Colonic mucosa (tissue), 4 donors: ENCODE measurements at places on chromosomes 6 and 20.
A peak's percentile ranks its signal among the peaks of the same experiment; 100 is the strongest.

DNA sequence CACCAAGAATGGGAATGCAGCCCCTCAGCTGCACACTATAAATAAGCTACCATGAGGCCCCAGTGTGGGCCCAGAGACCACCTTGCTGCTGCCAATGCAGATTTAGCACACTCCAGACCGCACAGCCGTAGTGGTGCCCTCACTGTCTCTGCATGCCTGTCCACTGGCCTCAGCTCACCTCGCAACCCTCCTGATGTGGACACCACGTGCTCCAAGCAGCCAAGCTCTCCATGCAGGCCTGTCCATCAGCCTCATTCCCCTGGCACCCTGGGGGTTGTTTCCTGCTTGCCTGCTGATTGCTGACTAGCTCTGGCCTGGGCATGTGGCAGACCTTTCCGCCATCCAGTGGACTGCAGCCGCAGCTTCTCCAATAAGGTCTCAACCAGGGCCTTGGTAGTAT lies 36.2 kb downstream of the ZBTB9 start:
- DNase-seq: no peak

- DNase-seq: no peak
Measured at GRCh38 chr20:40966103-40966502, 62.5 kb upstream of the TOP1 start.

- DNase-seq: peak; percentile 45
Measured at GRCh38 chr6:104682722-104683643, 176.7 kb downstream of the HACE1 start.

DNA sequence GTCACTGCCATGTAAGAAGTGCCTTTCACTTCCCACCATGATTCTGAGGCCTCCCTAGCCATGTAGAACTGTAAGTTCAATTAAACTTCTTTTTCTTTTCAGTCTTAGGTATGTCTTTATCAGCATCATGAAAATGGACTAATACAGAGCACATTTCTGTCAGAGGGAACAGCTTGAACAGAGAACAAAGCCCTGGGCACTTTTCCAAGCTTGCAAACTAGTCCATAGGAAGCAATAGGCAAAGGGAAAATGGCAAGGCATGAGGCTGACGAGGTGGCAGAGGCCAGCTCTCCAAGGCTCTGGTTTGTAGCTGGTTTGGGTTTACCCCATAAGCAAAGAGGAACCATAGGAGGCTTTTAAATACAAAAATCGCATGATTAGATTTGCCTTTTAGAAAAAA lies 185.1 kb upstream of the HDDC2 start:
- no peak for DNase-seq

- DNase-seq: no peak
Measured at GRCh38 chr6:152695372-152696045, 2.2 kb upstream of the MYCT1 start.

DNA sequence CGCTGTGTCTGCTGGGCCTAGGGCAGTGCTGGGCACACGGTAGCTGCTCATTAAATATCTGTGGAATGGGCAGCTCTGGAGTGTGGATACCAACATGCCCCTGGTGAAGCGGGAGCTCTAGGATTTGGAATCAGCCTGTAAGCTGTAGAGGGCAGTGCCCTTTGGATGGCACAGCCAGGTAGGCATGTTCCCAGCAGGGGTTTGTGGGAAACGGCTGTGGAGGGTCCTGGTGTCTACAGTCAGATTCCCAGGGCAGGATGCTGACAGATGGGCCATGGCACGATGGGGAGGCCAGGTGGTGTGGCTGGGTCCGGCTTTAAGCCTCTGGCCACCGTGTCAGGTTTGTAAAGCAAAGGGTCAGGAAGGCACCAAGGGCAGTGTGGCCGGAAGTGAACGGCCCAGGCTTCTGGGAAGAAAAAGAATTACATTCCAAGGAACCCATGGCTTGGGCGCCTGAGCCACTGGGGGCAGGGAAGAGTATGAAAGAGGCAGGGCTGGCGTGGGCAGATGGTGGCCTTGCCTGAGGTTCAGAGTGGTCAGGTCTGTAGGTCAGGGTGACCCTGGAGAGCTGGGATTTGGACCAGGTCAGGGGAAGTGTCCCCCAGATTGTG lies 44.8 kb downstream of the UBE2V1 start:
- DNase-seq: no peak

DNA sequence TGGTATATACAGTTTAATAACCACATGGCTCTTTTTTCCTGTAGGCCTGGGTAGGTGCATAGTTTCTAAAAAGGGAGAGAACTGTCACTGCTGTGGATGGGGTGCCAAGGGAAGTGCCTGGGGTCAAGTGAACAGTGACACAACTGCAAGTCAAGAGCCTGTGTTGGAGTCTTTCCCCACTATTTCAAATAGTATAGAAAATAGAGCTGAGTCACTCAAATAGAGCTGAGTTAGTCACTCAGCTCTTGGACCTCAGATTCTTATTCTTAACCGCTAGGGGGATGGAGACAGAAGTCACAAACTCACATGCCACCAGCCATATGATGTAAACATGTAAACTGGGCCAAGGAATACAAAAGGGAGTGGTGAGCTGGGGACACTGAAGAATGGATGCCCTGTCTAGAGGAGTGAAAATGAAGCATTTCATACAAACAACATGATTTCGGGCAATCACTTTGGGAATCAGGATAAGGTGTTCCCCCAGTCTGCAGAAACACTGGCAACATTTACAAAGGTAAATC lies 2.1 kb downstream of the NQO2 start:
- no peak for DNase-seq
